ENCODE measurements at places on chromosomes 6 and 20.

DNA sequence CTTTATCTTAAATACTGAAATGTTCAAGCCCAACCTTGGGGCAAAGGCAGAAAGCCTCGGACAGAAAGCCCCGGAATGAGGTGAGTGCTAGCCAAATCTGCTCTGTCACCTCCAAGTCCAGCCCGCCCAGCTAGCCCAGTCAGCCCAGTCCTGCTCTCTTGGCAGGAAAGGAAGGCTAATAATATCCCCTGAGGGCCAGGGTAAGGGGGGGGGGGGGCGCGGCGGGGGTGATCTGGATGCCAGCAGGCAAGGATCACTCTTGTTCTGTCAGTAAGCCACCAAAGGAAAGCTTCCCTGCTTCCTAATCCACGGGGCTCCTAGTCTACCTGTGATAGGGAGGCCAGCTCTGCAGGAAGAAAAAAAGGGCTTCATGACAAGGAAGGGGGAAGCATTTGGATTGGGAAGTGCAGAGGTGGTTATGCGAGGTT, 1.1 kb downstream of the NDRG3 start:
- DNase-seq: no peak

DNA sequence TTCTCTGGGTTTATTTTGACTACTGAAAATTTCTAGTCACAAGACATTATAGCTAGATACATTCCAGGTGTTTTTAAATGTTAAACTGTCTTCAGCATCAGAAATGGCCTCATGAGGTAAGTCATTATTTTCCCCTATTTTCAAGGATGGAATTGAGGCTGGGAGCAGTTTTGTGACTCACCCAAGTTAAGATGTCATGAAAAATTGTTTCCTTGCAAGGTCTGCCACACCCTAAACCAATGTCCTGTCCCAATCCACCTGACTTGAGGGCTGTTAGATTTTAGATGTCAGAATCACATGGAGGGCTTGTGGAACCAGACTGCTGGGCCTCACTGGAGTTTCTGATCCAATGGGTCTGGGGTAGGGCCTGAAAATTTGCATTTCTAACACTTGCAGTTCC, 16.9 kb downstream of the SLC22A3 start:
- DNase-seq: no peak

GRCh38 chr6:35259948-35260590, 534 bp downstream of the ZNF76 start:
- peak; percentile 80 for DNase-seq

- DNase-seq: no peak
Measured at GRCh38 chr20:25227317-25227831, 20.5 kb upstream of the PYGB start.

GRCh38 chr20:63950701-63951397, 5.4 kb downstream of the UCKL1 start:
- no peak for DNase-seq

- DNase-seq: no peak
Measured at GRCh38 chr6:100490065-100490464, 25.3 kb upstream of the SIM1 start.

DNA sequence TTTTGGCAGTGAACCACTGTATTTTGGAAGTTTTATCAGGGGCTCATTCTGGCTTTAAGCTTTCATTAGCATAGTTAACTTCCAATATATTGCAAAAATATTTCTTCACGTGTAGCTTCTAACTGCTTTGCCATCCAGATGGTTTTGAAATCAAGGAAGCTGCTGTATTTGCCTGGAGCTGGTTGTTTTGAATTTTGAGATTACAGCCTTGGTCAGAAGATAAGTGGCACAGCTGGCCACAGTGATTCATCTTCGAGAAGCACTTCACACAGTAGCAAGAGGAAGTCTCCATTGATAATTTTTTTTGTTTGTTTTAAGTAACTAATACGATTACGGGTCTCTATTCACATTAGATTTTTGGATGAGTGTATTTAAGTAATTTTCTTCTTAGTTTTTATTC, 3.8 kb downstream of the APCDD1L start:
- no peak for DNase-seq

GRCh38 chr6:106511288-106512047, 117.8 kb downstream of the RTN4IP1 start:
- DNase-seq: peak; percentile 32

- DNase-seq: no peak
Measured at GRCh38 chr6:47529734-47530133, 52.1 kb downstream of the CD2AP start.
